ENCODE measurements at places on chromosomes 7 and 10.

GRCh38 chr7:87330316-87330715, 15.1 kb upstream of the CROT start:
- DNase-seq, result no peak

GRCh38 chr10:54708021-54708420, 93.0 kb downstream of the PCDH15 start:
- DNase-seq, result no peak

DNA sequence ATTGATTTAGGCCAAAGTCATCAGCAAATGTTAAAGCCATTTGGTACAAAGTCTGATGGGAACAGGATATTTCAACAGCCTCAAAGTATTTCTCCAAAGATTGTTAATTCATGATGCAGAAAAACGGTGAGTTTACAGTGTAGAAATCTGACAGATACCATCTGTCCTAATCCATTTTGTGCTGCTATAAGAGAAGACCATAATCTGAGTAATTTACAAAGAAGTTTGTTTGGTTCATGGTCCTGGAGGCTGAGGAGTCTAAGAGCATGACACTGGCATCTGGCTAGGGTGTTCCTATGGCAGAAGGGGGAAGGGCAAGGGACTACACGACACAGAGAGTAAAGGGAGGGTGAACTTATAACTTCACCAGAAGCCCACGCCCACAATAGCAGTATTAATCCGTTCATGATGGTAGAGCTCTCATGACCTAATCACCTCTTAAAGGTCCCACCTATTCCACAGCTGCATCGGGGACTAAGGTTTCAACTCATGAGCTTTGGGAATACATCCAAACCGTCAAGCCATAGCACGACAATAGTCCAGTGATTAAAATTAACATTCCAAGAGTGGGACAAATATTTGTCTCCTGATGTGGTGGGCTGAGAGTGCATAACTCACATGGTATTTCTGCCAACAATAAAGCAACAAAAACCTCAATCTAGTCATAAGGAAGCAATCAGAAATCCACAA, 298.6 kb upstream of the AKR1E2 start:
- no peak for DNase-seq

DNA sequence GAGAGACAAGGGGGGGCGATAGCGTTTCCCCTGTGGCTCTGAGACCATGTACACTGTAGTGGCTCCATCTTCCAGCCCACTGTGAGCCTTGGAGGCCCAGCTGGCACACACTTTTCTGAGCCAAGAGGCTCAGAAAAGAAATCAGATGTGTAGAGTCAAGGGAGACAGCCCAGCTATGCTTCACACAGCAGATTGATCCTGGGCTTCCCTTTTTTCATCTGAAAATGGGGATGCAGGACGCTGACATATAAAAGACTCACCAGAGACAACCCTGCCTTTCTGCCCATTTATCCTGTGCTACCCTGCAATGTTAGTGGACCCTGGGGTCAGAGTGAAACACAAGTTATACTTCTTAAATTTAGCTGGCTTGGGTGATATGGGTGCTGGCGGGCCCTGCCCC, 14.3 kb downstream of the TMEM273 start:
- DNase-seq, result no peak

DNA sequence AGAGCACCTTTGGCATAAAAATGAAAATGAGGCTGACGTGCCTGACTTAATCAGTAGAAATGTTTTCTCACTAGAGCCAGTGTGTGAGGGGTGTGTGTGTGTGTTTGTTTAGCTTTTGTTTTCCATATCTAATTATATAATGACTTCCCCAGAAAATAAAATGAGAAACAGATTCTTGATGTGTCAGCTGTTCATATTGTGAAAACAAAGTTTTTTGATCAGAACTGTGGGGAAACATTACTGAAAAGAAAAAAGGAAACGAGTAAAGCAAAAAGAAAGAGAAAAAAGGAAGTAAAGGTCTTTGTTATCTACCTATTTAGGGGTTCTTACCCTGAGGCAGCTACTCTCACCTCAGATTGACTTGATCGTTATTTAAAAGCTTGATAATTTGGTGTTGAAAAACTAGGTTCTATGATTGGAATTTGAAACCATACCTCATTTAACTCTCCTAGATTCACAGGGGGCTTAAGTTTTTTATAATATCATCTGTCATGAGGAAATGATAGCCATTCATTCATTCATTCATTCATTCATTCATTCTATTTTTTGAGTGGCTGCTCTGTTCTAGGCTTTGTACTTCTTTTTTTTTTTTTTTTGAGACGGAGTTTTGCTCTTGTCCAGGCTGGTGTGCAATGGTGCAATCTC, 58.0 kb downstream of the CREM start:
- no peak for DNase-seq

DNA sequence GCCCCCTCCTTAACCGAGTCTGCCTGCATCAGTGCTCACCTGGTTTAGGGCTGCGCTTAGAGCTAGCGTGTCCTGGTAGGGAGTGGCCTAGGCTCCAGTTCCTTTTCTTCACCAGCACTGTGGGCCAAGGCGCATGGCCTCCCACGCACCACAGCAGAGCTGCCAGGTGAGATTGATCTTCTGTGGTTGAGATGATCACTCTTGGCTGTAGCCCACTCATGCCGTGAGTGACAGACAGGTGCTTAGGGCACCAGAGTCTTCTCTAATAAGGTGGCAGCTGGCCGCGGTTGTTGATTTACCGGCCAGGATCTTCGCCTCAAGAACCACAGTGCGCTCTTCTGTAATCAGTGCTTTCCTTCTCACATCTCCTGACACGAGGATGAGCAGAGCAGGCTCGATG, 157.2 kb upstream of the INSYN2A start:
- no peak for DNase-seq

GRCh38 chr7:1158203-1159126, 1.5 kb downstream of the ZFAND2A start:
- no peak for DNase-seq
